Epithelial cell of proximal tubule (primary cell): ENCODE measurements at places on chromosomes 2 and 18. TPM values are rescaled to one million over a fixed set of nuclear protein-coding genes. Genes with fewer than 3 reads are reported as not detected.

GRCh38 chr2:202450785-202451184 lies 74.7 kb downstream of the BMPR2 start:
- DNase-seq, result no peak

DNA sequence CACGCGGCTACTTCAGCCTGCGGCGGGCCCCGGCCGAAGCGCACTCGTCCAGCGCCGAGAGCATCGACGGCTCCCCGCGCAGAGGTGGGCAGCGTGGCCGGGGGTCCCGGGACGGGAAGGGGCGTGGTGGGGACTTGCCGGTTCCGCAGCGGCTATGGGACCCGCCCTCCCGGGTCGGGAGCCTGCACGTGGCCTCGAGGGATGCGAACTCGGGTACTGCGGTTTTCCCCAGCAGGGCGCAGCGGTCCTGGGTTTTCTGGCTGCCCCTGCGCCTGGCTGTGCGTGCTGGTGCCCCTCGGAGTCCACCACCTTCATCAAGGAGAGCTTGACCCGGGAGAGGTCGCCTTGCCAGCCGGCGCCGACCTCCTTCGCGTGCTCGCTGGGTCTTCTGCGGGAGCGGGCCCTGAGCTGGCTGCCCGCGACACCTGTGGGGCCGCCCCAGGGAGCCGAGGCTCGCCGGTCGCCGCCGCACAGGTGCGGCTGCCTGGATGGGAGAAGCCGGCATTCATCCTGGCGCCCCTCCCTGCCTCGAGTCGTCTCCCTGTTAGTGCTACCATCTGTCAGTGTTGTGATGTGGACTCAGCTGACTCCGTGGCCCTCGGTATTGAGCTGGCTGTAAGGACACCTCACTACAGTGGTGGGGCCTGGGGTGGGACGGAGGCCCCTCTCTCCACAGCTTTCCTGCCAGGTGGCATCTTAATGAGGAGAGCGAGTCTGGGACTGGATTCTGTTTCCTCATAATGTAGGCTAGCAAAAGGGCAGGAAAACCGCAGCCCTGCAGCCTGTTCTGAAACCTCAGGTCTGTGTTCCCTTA lies 177.3 kb downstream of the AGAP1 start:
- no peak for DNase-seq

CYRIA gene
- 2.0 and 6.1 TPM in 2 replicates for total RNA-seq

KCNG3 gene
- total RNA-seq, result not detected in 2 replicates

LDLRAD4 gene
- total RNA-seq, result under 0.01 TPM in 1 of 2 replicates, not detected in the other

DNA sequence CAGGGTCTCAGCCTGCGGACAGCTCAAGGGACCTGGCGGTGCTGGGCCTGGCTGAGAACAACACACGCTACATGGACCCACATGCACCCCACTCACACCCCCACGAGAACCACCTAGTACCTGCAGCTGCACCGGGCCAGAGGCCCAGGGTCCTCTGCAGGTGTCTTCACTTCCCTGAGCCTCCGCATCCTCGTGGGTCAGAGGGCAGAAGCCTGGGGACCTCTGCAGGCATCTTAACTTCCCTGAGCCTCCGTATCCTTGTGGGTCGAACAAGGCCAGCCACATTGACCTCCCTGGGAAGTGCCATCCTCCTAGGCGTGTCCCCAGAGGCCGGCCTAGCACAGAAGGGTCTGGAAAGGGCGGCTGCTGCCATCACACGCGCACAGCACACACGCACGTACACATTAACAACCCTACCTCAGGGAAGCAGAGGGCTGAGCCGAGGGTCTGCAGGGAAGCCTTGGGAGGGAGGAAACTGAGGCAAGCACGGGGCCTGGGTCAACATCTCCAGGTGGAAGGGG lies 62.5 kb upstream of the HPCAL1 start:
- DNase-seq, result no peak
